Kidney (tissue), 22 donors: ENCODE measurements at places on chromosomes 5 and 9.

DNA sequence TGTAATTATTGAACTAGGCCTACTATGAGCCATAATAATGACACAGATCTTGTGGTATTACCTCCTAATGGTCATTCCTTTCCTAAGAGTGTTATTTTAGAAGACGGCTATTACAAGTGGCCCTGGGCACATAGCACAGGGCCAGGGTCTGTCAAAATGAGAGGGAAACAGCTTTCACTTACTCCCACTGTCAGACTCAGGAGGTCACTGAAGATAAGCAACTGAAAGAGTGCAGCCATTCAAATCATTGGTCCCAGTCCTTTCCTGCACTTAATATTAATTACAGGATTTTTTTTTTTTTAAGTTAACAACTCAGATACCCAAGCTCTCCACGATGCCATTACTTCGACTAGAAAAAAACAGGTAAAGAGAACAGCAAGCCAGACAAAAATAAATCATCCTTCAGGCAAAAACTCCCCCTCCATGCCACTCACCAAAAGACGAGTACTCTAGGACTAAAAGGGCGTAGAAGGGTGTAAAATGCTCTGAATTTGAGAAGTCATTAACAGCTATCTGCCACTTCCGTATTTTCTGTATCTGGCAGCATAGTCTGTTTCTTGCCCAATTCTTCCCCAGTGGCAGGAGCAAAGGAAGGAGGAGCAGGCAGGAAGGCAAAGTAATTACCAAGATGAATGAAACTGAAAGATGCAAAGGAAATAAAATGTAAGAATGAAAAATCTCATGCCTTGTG lies 87.4 kb downstream of the ZNF608 start:
- no peak for DNase-seq

GRCh38 chr5:67648201-67648671 lies 451.6 kb upstream of the CD180 start:
- peak; percentile 91 for DNase-seq

DNA sequence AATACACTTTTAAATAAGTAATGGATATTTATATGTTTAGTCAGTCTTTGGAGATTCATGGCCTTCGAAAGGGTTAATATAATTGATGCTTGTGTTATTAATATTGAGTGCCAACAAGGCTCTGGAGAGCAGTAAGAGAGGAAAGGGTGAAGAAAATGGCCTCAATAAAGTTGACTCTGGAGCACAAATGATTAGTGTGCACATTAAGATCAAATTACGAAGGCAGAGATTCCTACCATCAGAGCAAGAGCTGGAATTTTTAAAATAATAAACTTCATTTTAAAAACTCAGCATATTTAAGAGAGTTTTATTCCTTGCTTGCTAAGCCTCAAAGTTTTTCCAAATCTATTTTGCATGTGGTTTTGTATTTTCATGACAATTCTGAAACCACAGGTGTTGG lies 14.8 kb downstream of the SLC44A1 start:
- DNase-seq: no peak

- no peak for DNase-seq
Observed at GRCh38 chr9:129708793-129709192, 43.3 kb downstream of the PRRX2 start.

DNA sequence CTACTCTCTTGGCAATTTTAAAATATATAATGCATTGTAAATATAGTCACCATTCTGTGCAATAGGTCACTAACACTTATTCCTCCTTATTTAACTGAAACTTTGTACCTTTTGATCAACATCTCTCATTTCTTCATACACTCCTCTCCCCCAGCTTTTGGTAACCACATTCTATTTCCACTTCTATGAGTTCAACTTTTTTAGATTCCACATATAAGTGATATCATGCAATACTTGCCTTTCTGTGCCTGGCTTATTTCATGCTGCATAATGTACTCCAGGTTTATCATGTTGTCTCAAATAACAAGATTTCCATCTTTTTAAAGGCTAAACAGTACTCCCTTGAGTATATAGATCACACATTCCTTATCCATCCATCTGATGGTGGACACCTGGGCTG lies 188.8 kb downstream of the NXNL2 start:
- DNase-seq: no peak

DNA sequence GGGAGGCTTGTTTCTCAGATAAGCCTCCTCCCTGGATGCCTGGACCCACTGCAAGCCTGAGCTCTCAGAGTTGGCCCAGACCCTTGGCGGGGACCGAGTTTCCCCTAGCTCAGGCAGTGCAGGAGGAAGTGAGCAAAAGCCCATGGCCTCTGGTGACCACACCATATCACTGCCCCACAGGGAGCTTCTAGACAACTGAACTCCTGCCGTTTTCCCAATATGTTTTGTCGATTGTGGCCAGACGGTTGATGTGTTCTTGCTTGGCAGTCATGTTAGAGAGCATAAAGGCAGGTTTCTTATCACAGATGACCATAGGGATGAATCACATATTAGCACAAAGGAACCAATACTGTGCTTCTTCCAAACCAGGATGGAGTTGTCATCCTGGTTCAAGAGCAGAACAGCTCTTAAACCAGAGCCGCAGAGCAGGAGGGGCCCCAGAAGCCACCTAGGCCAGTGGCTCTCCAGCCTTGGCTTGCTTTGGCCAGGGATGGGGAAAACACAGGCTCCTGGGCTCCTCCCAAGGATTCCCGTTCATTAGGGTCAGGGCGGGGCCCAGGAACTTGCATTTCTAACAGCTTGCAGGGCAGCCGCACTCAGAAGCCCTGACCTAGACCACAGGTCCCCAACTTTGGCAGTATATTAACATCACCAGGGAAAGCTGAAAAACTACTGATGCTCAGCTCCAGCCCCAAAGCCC lies 113.1 kb upstream of the TBC1D2 start:
- DNase-seq: no peak

GRCh38 chr5:138732466-138732865 lies 20.8 kb upstream of the CTNNA1 start:
- no peak for DNase-seq

DNA sequence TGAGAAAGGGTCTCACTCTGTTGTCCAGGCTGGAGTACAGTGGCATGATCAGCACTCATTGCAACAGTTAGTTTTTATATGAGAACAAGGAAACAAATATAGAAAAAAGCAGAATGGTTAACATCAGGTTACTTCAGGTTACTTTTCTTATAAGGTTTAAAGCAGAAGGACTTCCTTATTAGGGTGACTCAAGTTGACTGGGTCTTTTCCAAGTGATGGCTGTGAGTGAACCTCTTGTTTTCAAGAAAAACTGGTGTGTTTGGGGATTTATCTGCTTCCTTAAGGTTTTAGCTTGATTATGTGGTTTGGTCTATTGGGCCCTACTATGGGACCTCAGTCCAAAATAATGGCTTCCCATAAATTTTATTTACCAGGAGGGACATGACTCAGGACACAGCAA lies 99.2 kb downstream of the ARRDC3 start:
- no peak for DNase-seq

DNA sequence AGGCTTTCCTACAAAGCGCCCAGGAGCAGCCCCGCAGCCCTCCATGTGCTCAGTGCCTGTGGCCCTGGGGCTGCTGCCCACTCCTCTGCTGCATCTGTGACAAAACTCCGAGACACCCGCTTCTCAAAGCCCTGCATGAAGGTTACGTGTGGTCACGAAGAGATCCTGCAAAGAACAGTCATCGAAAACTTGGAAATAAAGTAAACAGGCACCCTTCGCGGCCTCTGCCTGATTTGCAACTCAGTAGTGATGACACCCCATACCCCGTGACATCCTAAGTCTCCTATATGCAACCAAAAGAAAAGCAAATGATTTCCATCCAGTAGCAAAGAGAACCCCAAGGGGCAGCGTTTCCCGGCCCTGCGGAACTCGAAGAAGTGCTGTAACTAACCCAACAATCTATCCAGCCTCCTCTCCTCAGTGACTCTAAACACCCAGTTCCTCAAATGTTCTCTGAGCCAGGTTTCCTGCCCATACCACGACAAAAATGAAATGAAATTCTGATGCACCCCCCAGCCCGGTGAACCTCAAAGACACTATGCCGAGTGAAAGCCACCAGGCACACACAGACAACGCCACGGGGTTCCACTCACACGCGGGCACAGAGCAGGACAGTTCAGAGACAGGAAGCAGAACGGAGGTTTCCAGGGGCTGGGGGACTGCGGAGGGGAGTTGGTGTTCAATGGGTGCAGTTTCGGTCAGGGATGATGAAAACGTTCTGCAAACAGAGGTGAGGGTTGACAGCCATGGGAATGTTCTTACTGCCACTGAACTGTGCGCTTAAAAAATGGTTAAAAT lies 19.0 kb downstream of the NACC2 start:
- DNase-seq: peak; percentile 51

DNA sequence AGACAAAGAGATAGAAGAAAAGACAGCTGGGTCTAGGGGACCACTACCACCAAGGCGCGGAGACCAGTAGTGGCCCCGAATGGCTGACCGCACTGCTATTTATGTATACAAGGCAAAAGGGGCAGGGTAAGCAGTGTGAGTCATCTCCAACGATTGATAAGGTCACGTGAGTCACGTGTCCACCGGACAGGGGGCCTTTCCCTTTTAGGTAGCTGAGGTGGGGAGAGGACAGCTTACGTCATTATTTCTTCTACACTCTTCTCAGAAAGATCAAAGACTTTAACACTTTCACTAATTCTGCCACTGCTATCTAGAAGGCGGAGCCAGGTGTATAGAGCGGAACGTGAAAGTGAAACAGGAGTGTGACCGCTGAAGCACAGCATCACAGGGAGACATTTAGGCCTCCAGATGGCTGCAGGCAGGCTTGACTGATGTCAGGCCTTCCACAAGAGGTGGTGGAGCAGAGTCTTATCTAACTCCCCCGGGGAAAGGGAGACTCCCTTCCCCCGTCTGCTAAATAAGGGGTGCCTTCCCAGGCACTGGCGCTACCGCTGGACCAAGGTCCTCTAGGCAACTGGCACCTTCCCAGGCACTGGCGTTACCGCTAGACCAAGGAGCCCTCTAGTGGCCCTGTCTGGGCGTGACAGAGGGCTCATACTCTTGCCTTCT lies 6.1 kb upstream of the PRR16 start:
- DNase-seq: peak; percentile 91
